ENCODE measurements at places on chromosomes 12 and 14.

DNA sequence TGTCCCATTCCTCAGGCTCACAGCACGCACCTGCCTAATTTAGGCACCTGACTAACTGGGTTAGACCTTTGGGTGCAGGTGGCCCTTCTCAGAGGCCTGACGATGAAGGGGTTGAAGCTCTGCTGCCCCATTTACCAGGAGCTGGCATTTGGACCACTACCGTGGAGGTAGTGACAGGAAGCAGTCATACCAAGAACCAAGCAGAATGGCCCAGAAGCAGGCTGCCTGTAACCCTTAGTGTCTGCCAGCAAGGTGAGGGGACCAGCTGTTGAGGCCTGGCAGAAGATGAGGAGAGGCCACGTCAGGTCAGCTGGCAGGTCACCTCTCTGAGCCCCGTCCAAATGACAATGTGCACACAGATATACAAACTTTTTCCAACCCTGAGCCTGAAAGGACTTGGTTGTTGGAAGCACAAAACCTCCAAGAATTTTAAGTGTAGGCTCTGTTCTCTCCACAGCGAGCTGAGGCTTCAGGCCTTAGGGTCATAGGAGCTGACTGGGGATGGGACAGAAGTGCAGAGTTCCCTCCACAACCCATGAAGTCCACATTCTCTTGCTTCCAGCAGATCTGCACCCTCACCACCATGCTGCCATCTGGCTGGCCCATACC is 23.1 kb downstream of the VASH1 start:
- no peak for DNase-seq

GRCh38 chr14:91307652-91308051 is 63.1 kb upstream of the GPR68 start:
- no peak for DNase-seq

DNA sequence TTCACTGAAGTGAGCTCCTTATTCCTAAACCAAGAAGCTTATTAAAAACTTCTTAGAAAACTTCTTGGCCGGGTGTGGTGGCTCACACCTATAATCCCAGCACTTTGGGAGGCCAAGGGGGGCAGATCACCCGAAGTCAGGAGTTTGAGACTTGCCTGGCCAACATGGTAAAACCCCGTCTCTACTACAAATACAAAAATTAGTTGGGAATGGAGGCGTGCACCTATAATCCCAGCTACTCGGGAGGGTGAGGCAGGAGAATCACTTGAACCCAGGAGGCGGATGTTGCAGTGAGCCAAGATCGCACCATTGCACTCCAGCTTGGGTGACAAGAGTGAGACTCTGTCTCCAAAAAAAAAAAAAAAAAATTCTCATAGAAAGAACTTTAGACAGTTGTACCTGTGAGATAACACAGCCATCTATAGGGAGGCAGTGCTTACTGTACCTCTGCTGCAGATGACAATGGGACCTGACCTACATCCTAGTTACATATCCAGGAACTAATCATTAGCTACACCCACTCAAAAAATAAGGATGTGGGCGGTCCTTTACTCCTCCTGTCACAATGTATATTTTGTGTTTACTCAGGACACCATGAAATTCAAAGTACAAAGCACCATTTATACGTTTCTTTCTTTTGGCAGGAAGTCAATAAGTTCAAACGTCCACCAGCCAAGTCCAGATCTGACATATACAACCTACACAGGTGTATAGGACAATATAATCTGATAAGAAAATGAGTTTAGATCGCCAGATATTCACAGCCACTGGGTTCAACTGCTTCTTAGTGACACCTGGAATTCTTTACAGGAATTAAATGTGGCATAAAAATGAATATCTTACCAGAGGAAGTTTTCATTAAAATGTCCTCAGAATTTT is 14.9 kb downstream of the STXBP6 start:
- DNase-seq = no peak

- DNase-seq = no peak
Measured at GRCh38 chr12:70577283-70577634, 60.0 kb downstream of the PTPRB start.

DNA sequence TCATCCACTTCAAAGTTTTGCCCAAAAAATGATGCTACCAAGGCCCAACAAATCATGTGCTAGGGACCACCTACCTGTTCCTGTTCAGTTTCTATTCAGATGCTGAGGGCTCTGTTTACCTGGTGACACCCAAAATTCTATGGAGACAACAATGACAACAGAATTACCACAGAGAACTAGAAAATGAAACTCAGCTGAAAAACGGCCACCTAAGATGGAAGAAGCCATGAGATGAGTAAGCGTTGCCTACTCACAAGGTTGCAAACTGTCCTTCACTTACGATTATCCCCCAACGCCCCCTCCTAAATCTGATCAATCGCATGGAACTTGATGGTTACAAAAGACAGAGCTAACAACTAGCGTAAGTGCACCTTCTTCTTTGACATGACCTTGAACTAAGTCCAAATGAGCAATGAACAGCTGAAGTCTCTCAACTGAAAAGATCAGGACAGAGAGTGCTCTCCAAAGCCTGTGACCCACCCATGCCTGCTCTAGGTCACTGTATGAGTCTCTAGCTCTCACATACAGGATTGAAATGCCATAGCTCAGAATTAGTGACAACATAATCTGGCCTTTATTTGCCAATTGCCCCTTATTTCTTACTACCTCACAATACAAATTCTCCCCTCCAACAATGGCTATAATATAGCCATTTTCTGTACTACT is at the start of gene RNASE11:
RNASE11 (minus strand) TSS at position 513 of the 666 bp plus-strand sequence.
- no peak for DNase-seq

GRCh38 chr12:6699989-6700645 is 498 bp downstream of the PIANP start:
- DNase-seq = no peak

GRCh38 chr14:64220466-64220865 is 73.7 kb downstream of the ESR2 start:
- no peak for DNase-seq

GRCh38 chr12:52274521-52275120 is at the start of gene KRT86:
Gene KRT86, plus strand, starts transcription at chr12:52274645. Its CDS starts 27,272 bp downstream, at chr12:52301917.
- no peak for DNase-seq

- DNase-seq = peak; percentile 93
Measured at GRCh38 chr14:36661506-36662257, at the start of gene PAX9. Gene PAX9, plus strand, starts transcription at chr14:36661860. Its CDS starts 230 bp downstream, at chr14:36662090.

- no peak for DNase-seq
Measured at GRCh38 chr14:68672609-68673285, 120.1 kb downstream of the ZFP36L1 start.

DNA sequence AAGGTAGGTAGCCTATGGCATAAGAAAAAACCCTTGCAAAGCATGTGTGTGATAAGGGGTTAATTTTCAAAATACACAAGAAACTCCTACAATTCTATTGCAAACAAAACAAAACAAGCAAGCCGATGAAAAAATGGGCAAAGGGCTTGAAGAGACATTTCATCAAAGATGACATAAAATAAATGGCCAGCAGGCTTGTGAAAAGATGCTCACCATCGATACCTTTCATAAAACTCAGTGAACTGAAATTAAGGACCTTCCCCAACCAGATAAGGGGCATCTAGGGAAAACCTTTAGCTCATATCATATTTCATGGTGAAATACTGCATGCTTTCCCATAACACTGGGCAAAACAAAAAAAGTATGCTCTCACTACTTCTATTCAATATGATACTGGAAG is 131.2 kb downstream of the PPM1H start:
- DNase-seq = no peak

DNA sequence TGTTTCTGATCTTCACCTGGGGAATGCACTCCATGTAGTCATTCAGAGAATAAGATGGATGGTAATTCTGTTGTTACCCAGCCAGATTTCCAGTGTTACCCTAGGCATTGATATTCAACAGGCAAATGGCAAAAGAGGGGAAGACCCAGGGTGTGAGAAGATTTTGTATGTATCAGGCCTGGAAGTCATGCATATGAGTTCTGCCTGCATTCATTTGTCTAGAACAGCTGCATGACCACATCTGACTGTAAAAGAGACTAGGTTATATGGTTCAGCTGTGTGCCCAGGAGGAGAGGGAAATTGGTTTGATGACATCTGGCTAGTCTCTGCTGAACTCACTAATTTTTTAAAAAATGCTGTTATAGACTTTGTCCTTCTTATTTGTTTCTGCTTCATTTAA is 224.9 kb downstream of the NAV3 start:
- DNase-seq = no peak

DNA sequence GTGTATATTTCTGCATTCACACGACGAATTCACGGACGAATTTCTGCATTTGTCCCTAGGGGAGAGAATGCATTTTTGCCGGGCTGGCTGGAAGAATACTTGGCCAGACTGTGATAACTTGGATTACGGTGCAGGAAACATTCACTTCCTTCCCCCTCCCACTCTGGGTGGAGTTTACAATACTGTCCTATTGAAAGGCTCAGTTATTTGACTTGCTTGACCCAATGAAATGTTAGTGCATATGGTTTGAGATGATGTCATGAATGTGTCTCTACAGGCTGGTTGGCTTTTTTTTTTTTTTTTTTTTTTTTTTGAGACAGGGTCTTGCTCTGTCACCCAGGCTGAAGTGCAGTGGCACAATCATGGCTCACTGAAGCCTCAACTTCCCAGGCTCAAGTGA is 90.7 kb upstream of the NOS1 start:
- no peak for DNase-seq

- peak; percentile 25 for DNase-seq
Measured at GRCh38 chr12:52321418-52321817, 220 bp upstream of the KRT83 start.

DNA sequence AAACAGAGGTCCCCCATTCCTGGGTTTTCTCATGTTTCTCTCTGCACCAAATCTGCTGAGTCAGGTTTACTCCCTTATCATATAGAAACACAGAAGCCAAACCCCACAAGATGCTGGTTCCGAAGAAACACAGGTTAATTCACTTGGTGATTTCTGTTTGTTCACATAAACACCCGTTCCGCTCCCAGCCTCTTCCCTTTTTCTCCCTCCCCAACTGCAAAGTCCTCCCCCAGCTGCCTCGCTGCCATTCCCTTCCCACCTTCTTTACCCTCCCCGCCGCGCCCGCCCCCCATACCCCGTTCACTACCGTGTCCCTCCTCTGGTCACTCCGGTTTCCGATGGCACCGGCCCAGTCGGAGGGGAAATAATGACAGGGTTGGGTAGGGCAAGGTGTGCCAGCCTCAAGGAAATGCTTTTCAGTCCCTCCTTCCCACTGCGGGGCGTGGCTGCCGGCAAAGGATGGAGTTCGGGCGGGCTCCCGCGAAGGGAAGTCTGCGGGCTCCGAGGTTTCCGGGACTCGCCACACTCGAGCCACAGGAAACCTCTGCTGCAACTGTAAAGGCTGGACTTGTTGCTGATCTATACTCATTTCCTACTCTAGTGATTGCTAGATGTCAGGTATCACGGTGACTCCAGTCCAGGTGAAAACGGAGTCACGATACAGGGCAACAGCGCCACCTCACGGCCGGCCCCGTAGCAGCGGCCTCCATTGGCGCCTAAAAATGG is at the start of gene STYK1:
STYK1 (minus strand) TSS at position 394 of the 726 bp plus-strand sequence. CDS start 39,434 bp downstream, outside the sequence.
- DNase-seq = peak; percentile 83

DNA sequence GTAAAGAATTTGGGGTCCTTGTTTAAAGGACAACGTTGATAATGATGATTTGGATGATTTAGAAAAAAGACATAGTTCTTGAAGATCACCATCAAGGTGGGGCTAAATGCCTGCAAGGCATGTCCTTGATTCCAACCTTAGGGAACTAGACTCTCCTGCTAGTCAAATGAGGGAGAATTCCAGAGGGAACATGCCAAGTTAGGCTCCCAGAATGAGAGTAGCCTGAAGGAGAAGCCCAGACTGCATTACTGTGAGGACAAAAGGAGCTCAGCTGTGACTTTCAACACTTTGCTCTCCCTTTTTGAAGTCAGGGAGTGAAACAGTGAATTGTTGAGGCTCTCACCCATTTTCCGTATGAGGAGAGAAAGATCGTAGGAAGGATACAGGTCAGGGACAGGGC is 95.2 kb upstream of the TBX3 start:
- DNase-seq = no peak

- DNase-seq = no peak
Measured at GRCh38 chr12:56387152-56387736, 24.6 kb upstream of the APOF start.

DNA sequence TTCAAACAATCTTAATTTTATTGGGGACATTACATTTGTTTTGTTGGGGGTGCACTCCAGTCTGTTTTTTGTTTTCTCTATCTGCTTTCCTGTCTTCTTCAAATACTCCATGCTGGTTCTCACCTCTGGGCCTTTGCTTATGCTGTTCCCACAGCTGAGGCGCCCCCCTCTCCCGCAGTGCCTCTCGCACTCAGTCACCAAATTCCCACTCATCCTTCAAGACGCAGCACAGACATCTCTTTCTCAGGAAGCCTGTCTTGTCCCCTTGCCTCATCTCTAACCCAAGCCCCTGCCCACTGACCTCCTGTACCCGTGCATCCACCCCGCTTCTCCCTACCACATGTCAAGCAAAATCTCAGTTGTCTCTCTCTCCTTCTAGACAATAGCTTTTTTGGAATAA is 43.7 kb upstream of the PRMT8 start:
- DNase-seq = no peak

DNA sequence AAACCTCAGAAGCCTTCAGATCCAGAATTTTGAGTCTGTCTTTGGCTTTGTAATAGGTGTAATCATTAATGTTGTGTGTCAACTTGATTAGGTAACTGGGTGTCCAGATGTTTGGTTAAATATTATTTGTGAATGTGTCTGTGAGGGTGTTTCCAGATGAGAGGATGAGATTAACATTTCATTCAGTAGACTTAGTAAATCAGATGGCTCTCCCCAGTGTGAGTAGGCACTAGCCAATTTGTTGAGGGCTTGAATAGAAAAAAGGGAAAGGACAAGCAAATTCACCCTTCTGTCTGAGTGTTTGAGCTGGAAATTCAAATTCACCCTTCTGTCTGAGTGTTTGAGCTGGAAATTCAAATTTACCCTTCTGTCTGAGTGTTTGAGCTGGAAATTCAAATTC is 932.2 kb downstream of the SLC6A15 start:
- no peak for DNase-seq

- DNase-seq = no peak
Measured at GRCh38 chr12:69935651-69936100, 110.6 kb downstream of the MYRFL start.

- peak; percentile 57 for DNase-seq
Measured at GRCh38 chr14:24058260-24058950, 6.6 kb downstream of the CARMIL3 start.

GRCh38 chr12:9883175-9883574 is 1.9 kb downstream of the KLRF2 start:
- DNase-seq = no peak

DNA sequence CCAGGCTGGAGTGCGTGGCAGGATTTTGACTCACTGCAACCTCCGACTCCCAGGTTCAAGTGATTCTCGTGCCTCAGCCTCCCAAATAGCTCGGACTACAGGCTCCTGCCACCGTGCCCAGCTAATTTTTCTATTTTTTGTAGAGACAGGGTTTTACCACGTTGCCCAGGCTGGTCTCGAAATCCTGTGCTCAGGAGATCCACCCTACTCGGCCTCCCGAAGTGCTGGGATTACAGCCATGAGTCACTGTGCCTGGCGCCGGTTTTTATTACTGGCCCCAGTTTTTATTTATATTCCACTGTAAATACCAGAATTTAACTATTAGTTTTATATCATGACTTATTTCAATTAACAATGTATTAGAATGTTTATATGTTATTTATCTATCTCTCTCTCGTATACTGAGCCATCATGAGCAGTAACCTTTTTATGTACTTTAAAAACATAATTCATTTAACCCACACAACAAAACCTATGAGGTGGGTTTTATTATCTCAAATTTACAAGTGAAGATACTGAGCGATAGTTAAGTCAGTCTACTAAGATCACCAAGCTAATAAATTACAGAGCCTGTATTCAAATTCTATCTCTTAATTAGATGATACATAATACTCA is 47.8 kb downstream of the HECTD1 start:
- DNase-seq = no peak

GRCh38 chr14:89941830-89942377 is 12.6 kb downstream of the EFCAB11 start:
- DNase-seq = no peak

Data from NCI-H774 (cell line).